ENCODE measurements at places on chromosomes 12 and 14.

GRCh38 chr14:75249958-75250336 lies 28.7 kb upstream of the FOS start:
- no peak for DNase-seq

DNA sequence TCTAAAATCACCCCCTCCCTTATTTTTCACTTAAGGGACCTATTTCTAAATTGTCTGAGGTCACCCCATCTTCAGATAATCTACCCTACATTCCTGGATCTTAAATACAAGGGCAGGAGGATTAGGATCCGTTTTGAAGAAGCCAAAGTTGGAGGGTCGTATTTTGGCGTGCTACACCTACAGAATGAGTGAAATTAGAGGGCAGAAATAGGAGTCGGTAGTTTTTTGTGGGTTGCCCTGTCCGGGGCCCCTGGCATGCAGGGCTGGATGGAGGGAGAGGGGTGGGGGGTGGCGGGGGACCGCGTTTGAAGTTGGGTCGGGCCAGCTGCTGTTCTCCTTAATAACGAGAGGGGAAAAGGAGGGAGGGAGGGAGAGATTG lies 300 bp upstream of the CCND2 start:
- DNase-seq = no peak

- no peak for DNase-seq
These were observed 63.7 kb upstream of the ZFP36L1 start for GRCh38 chr14:68856572-68856971.

GRCh38 chr14:95174184-95174792 lies 17.0 kb upstream of the DICER1 start:
- no peak for DNase-seq
